NCI-H1048 (cell line): ENCODE measurements at places on chromosomes 6 and 20.

- DNase-seq: no peak
These were observed 67.7 kb downstream of the ARHGAP18 start for GRCh38 chr6:129642322-129642721.

- DNase-seq: no peak
These were observed 94.2 kb downstream of the ADAT2 start for GRCh38 chr6:143356101-143356880.

- DNase-seq: no peak
These were observed 48.8 kb upstream of the BCLAF1 start for GRCh38 chr6:136338486-136338885.

DNA sequence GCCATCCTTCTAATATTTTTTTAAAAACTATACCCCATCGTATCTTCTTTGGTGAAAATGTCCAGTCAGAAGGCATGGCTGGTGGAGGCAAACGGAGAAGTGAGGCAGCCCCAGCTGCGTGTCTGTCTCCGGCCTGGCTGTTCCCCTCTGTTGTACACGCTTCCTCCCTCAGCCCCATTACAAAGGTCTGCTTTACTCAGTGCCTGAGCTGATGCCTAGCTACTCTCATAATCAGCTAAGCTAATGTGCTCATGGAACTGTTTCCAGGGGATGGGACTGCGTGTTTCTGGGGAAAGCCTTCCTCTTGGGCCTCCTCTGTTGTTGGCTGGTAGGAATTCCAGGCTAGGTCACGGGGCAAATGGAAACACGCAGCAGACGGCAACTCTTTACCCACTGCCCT is 67.3 kb downstream of the PPP1R3G start:
- no peak for DNase-seq

DNA sequence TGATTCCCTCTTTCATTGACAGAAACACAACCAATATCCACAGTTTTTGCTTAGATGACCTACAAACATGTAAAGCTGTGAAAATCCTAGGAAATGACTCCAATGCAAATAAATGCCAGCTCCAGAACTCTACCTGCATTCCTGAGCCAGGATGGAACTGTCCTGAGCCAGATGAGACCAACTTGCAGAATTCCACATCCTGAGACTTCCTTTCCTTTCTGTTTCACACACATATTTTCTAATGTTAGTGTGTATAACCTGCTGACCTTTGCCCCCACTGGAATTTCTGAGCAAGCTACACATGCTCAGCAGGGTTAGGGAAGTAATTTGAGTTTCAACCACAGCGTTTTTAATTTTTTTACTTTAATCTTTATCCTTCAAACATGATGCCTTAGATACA is 69.6 kb upstream of the ADGRF1 start:
- DNase-seq: no peak

GRCh38 chr6:125818225-125818657 is 27.5 kb downstream of the NCOA7 start:
- DNase-seq: no peak

GRCh38 chr6:129212081-129212480 is 329.1 kb downstream of the LAMA2 start:
- DNase-seq: no peak

GRCh38 chr20:47642624-47643023 is 140.9 kb downstream of the NCOA3 start:
- DNase-seq: no peak

- DNase-seq: no peak
These were observed 257.8 kb downstream of the CDC5L start for GRCh38 chr6:44645276-44645675.

GRCh38 chr6:5626727-5627426 is 365.6 kb downstream of the FARS2 start:
- DNase-seq: no peak

DNA sequence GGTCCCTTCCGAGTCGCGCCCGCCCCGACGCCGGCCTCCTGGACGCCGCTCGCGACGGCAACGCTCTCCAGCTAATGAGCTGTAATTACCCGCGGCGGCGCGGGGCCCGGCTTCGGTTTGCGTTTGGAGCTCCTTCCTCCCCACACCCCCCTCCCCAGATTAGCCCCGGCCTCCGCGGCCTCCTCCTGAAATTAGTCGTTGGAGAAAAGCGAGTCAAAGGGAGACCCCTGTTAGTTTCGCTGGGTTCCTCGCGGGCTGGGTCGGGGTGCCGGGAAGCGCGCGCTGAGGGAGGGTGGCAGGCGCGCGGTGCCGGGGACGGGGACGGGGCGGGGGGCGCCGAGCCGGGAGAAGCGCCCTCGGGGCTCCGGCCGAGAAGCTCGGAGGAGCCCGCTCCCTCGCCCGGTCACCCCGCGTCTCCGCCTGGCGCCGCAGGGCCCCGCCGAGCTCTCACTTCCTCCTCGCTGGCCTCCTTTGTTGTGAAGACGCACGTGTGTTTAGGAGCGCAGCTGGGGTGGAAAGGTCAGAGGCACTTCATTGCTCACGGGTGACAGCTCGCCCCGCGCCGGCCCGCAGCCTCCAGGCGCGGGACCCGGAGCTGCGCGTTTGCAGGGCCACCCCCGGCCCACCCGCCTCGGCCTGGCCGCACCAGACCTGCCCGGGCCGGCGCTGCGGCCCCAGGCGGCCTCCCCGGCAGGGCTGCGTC is 4.9 kb downstream of the FOXC1 start:
- no peak for DNase-seq

DNA sequence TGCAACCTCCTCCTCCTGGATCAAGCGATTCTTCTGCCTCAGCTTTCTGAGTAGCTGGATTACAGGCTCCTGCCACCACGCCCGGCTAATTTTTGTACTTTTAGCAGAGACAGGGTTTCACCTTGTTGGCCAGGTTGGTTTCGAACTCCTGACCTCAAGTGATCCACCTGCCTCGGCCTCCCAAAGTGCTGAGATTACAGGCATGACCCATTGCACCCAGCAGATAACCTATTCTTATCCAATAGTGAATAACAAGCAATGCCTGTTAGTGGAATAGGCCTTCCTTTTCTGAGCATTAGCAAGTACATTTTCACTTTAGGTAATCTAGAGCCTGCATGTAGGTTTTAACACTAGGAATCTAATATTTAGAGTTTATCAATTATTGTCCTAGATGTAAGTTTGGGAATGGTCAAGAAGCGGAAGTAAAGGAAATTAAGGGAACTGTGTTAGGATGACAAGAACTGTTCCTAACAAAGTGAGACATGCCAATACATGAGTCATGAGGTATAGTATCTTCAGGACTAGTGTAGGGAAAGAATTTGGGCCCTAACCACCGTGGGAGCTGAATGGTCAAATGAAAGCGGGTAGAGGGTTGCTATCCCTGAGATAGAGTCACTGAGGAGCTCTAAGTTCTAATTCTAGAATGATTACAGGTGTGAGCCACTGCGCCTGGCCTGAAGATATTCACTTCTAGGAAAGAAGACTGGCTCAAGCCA is 15.0 kb downstream of the BLTP3A start:
- DNase-seq: no peak

- DNase-seq: no peak
These were observed 107.8 kb downstream of the COL19A1 start for GRCh38 chr6:69974193-69974592.
